ENCODE measurements at places on chromosomes 2 and 18.
A peak's percentile ranks its signal among the peaks of the same experiment; 100 is the strongest.

DNA sequence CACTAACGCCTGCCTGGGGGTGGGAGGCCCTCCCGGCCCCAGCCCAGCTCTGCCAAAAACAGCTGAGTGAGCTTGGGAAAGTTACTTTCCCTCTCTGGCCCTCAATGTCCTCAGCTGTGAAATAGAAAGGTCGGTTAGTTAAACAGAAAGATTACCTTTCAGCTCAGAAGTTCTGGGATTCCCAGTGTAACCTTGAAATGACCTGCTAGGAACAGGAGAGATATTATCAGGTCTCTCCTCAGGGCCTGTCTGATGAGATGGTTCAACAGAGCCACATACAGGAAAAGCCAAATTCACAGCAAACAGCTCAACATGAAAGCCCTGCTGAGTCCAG is 68.8 kb downstream of the LBH start:
- DNase-seq = no peak

DNA sequence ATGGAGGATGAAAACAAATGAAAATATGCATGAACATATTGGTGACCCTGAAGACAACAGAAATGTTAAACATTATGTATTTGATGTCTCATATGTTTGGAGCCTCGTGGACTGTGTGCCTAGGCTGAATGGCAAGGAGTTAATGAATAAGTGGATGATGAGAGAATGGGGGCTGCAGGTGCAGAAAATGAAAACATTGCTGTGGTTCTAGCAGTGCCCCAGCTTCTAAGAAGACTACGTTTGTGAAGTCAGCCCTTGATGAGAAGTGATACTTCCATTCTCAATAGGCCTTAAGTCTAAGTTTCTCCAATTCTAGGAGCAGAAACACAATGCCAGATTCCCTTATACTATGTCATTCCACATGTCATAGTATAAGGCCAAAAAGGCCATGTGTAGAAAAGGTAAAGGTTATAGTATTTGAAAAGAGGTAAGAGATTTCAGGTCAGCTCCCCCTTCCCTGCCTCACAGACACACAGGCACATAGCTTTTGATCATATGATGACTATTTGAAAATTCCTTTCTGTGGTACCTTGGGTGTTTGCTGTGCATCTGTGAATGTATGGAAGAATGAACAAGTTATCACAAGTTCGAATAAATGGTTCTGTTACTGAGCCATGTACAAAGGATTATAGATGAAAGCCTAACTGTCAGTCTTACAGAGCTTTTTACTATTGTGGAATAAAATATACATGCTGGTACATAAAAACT is 280.8 kb downstream of the SETBP1 start:
- no peak for DNase-seq

- peak; percentile 79 for DNase-seq
Measured at GRCh38 chr18:11676867-11677266, 12.2 kb upstream of the GNAL start.

- DNase-seq = no peak
Measured at GRCh38 chr2:12196495-12196894, 450.1 kb downstream of the LPIN1 start.

DNA sequence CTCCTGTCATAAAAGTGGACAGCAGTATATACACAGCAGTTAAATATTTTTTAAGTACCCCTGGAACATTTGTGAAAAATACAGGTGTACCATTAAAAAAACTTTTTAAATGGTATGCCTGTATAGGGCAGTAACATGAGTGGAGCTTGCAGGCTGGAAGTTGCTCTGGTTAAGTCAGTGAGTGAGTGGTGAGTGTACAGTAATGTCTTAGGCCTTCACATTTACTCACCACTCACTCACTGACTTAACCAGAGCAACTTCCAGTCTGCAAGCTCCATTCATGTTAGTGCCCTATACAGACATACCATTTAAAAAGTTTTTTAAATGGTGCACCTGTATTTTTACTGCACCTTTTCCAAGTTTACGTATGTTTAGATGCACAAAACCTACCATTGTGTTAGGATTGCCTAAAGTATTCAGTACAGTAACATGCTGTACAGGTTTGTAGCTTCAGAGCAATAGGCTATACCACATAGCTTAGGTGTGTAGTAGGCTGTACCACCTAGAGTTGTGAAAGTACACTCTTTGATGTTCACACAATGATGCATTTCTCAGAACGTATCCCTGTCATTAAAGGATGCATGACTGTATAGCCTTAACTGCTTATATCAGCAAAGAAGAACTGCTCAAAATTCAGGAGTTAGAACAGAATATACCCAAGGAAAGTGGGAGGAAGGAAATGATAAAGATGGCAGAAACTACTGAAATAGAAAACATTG is 112.6 kb downstream of the EHBP1 start:
- DNase-seq = peak; percentile 82

All from RKO (cell line).